ENCODE measurements at places on chromosomes 7 and 10. TPM values are rescaled to one million over a fixed set of nuclear protein-coding genes. Genes with fewer than 3 reads are reported as not detected.

GRCh38 chr10:90204131-90204955 is 503.0 kb downstream of the KIF20B start:
- no peak for DNase-seq
- peaks cover 4% of the 10 kb centered on the region for H3K27me3 ChIP-seq
- no peaks in the 10 kb centered on the region for H3K36me3 ChIP-seq

DNA sequence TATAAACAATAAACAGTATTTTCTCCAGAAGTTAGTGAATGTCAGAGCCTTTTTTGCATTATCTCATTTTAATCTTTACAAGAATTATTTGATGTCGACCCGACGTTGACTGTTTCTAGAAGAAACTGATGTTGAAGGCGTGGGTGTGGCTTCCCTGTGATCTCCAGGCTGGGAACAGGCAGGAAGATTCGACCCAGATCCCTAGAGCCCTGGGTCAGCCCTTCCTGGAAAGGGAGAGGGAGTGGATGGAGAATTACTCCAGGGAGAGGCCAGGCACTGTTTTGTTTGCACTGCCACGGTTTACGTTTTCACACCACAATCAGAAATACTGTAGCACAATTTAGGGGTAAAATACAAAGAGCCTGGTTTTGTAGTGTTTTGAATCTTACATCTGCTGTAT is 133.1 kb downstream of the ADARB2 start:
- no peaks in the 10 kb centered on the region for H3K4me1 ChIP-seq
- H3K36me3 ChIP-seq = no peaks in the 10 kb centered on the region
- peaks cover 17% of the 10 kb centered on the region for H3K27me3 ChIP-seq
- H3K27ac ChIP-seq = no peak overlapping the region
- H3K4me3 ChIP-seq = no peak overlapping the region

- H3K36me3 ChIP-seq = no peaks in the 10 kb centered on the region
- no peak for DNase-seq
- no peaks in the 10 kb centered on the region for H3K4me1 ChIP-seq
- no peak overlapping the region for H3K4me3 ChIP-seq
- H3K27me3 ChIP-seq = no peaks in the 10 kb centered on the region
Measured at GRCh38 chr7:15749631-15750030, 63.1 kb upstream of the MEOX2 start.

DNA sequence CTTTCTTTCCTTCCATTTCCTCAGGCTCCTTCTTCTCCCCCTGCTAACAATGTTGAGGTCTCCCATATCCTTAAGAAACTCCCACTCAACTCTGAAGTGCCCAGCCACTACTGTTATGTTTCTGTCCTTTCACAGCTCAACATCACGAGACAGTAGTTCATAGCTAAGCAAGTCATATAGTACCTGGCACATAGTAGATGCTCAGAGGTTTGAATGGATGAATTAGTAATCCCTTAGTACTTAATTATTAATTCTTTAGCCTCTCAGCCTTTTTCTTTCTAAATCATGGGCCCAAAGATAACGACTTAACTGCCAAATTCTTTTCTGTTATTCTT is 22.6 kb downstream of the CSGALNACT2 start:
- no peak overlapping the region for H3K4me3 ChIP-seq
- H3K36me3 ChIP-seq = peaks cover 35% of the 10 kb centered on the region
- DNase-seq = peak; percentile 52
- peak overlapping the region; percentile 89 for H3K27ac ChIP-seq
- H3K27me3 ChIP-seq = no peaks in the 10 kb centered on the region

- H3K27me3 ChIP-seq = no peaks in the 10 kb centered on the region
- H3K4me1 ChIP-seq = peaks cover 39% of the 10 kb centered on the region
- H3K4me3 ChIP-seq = peak overlapping the region; percentile 14
- peak; percentile 45 for DNase-seq
- no peaks in the 10 kb centered on the region for H3K36me3 ChIP-seq
Measured at GRCh38 chr7:70681469-70682350, 450.2 kb upstream of the GALNT17 start.

- no peak overlapping the region for H3K4me3 ChIP-seq
- H3K4me1 ChIP-seq = peaks cover 2% of the 10 kb centered on the region
- no peaks in the 10 kb centered on the region for H3K27me3 ChIP-seq
- no peak overlapping the region for H3K27ac ChIP-seq
- no peak for DNase-seq
Measured at GRCh38 chr10:74460812-74461211, 309.8 kb downstream of the ADK start.

DNA sequence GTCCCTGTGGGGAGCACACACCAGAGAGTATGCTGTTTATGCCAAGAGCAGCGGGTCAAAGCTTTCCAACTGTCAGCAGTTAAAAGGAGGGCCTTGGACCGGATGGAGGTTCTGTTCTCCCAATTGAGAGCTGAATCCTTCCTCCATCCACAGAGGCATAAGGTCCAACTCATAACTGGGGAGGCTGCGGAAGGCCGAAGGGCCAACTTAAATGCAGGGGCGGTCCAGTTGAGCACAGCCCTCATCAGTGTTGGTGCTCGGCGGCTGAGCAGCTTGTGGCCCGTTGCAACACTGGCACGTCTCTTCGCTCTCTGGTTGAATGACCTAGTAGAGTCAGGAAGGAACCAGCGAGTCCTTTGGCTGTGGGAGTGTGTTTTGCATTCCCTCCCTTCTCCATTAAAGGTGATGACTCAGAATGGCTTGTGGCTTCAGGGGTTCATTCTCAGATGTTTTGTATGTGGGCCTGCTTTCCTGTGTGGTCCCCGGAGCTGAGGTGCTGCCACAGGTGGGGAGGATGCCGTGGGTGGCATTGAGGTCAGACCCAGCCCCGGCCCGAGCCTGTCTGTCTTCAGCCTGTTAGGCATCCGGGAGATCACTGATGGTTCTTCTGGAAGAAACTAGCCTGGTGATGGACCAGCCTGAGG is 44.8 kb upstream of the DMBT1 start:
- no peaks in the 10 kb centered on the region for H3K36me3 ChIP-seq
- H3K27me3 ChIP-seq = peaks cover 9% of the 10 kb centered on the region
- no peak overlapping the region for H3K4me3 ChIP-seq

GRCh38 chr10:62043421-62044021 is 142.0 kb downstream of the ARID5B start:
- H3K27ac ChIP-seq = peak overlapping the region; percentile 95
- no peak overlapping the region for H3K4me3 ChIP-seq
- H3K36me3 ChIP-seq = peaks cover 47% of the 10 kb centered on the region
- no peaks in the 10 kb centered on the region for H3K27me3 ChIP-seq

Gene NPVF
- total RNA-seq = not detected

Gene DDX56
- 98.3 TPM for total RNA-seq

Gene ZC3HAV1L
- total RNA-seq = 19.9 TPM

All from activated CD8-positive, alpha-beta T cell treated with anti-CD3 and anti-CD28 coated beads for 36 hours (primary cell).